Cerebellar cortex (tissue), 1 donor: ENCODE measurements at places on chromosomes 7 and 10.

- DNase-seq, result no peak
Observed at GRCh38 chr7:157713591-157713990, 376.8 kb downstream of the DNAJB6 start.

DNA sequence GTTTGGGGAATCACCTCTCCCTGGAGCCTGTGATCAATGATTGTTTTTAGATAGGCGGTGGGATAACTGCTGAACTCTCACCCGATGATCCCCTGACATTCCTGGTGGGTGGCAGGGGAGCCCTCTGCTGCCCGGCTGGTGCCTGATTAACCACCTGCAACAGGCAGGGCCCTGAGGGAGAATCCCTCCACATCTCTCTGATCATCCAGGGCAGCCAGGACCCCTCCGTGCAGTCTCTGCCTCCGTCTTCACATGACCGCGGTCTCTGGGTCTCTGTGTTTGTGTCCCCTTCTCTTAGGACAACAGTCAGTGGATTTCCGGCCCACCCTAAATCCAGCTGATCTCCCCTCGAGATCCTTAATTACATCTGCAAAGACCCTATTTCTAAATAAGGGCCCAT is 17.4 kb downstream of the CALML5 start:
- DNase-seq, result no peak

DNA sequence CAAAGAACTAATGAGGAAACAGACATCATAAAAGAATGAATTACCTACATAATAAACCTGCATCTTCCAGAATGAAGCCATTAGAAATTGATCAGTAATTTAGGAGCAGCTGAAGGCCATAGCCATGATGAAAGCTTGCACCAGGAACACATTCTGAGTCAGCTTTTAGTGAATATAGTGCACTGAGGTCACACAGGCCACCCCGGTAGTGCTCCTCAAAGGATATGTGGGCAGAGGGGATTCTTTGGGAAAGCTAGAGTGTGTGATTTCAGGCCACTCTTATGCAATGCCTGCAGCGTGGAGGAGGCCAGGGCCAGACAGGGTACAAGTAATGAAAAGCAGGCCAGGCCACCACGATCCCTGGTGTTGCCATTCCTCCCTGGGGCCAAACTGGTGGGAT is 451.9 kb downstream of the GRID1 start:
- DNase-seq, result no peak

GRCh38 chr10:98096731-98097130 is 37.7 kb upstream of the R3HCC1L start:
- DNase-seq, result no peak

DNA sequence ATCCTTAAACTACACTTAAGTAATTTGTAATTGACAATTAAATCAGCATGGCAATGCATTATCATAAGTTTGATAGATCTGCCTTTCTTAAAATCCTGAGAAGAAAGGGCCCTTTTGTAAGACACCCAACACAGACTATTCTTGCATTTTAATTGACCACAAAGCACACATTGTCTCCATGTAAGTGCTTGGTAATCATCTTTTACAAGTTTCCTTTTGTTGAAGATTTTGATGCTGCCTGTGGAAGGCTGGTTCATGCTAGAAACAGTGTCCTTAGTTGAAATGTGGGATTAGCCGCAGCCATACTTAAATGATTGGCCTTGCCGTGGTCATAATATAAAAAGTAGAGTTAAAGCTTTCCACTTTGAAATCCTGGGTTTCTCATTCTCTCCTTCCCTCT is 32.3 kb upstream of the CELF2 start:
- no peak for DNase-seq

- no peak for DNase-seq
Observed at GRCh38 chr10:104824380-104825006, 183.4 kb downstream of the SORCS3 start.

- DNase-seq, result no peak
Observed at GRCh38 chr7:150946421-150947240, 31.5 kb downstream of the KCNH2 start.

GRCh38 chr10:3163879-3164278 is 8.7 kb downstream of the PITRM1 start:
- no peak for DNase-seq

- no peak for DNase-seq
Observed at GRCh38 chr10:75293446-75293820, 57.7 kb upstream of the COMTD1 start.
